ENCODE measurements at places on chromosomes 6 and 20.

DNA sequence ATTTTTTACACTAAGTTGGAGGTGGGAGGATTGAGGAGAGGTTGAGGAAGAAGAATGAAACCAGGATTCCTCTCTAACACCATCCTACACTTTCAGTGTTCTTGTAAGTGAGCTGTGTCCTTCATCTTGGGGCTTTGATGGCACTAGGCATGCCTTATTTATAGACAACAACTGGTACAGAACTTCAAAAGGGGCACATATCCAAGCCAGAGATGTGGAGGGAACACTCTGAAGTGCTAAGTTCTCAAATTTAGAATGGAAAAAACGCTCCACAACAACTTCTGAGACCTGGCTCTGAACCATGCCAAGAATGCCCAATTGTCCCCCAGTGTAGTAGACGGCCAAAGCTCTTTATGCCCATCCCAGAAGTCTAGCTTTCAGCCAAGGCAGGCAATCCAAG, 16.2 kb upstream of the PKHD1 start:
- DNase-seq: no peak

- DNase-seq: no peak
Observed at GRCh38 chr20:54041336-54041735, 29.1 kb downstream of the BCAS1 start.

DNA sequence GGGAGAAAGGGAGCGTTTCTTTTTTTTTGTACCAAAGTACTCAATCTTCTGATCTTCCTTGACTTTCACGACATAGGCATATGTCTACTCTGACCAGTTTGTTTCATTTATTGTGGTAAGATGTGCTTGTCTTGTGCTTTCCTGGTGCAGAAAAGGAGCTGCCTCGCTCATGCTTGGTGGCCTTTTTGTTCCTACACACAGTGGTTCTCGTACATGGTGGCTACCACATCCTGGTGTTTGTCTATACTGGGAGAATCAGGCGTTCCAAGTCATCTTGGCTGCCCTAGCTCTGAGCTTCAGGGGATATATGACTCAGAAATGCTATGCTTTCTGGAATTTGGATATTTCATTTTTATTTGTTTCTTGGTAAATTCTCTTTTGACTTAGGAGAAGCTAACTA, 31.8 kb downstream of the MYB start:
- no peak for DNase-seq

DNA sequence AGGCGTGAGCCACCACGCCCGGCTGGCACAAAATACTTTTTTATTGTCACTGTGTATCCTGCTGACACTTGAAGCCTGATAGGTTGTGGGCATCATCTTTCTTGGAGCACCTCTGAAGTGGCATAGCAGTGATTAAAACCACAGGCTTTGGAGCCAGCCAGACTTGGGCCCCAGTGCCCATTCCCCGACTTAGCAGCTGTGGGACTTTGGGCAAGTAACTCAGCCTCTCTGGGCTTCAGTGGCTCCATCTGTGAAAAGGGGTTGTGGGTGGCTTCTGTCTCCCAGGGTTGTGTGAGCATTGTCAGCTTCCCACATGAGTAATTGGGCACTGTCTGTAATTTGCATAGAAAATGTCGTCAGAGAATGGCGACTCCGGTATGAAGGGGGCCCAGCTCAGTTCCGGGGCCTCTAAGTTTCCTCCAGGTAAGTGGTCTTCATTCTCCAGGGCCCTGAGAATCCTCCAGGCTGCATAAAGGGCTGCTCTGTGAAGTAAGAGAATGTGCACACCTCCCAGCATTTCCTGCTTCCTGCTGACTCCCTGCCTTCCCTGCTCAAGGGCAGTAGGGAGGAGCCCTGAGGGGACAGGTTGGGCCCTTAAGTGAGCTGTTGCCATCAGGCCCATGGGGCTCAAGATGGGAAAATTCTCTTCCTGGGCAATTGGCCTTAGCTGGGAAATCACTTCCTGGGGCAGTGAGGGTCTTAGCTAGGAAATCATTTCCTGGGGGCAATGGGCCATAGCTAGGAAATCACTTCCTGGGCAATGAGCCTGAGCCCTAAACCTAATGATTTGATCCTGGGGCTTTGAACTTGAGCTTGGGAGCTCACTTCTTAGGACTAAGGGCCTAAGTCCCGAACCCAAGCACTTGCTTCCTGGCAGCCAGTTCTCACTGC, 27.2 kb downstream of the ARHGAP40 start:
- no peak for DNase-seq

GRCh38 chr6:139962654-139963347, 588.4 kb upstream of the CITED2 start:
- DNase-seq: no peak

- no peak for DNase-seq
Observed at GRCh38 chr6:104434519-104434918, 425.2 kb downstream of the HACE1 start.

Data from G401 (cell line).